ENCODE measurements at places on chromosomes 2 and 18. TPM values are rescaled to one million over a fixed set of nuclear protein-coding genes. Genes with fewer than 3 reads are reported as not detected.

- DNase-seq: no peak
These were observed 257.3 kb downstream of the ATAD2B start for GRCh38 chr2:23669413-23670244.

DNA sequence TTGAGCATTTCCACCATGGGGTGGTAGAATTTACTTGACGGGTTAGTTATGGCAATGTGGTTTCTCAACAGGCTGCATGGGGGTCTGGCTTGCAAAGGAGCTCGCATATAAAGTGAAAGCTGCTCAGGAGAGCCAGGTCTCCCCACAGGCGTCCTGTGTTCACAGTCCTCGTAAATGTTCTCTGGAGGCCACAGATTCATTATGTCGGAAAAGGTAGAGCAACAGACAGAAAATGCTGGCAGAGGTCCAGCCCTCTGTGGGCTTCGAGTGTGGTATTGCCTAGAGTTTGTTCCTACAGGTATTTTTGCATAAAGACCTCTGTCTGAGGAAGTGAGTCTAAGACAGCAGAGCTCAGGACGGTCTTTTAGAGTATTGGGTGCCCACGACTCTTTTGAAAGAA is 96.4 kb downstream of the CDCA7 start:
- DNase-seq: no peak

DNA sequence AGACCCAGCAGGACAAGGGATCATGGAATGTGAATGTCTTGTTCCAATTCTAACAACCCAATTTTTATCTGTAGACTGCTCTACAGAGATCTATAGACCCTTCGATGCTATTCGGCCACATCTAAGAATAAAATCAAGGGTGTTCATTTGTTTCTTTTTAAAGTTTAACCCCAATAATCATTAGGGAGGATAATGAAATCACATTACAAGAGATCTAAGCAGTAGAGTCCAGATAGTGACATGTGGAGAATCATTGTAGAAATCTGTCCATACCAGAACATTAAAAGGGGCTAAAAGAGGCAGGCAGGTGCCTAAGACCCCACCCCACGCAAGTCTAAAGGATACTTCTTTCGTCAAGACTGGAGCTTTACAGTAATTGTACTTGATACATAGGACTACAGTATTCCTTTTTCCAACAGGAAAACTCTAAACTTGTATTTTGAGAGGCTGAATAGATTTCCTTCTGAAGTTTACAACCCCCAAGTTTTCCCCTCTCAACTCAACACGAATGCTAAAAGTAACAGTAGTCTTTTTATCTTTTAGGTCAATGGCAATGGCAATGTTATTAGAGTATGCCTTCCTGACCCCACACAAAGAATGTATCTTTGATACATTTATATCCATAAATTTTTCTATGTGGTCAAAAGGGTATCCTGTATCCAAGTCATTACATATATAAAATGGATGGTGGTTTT is 183.7 kb downstream of the TCF4 start:
- no peak for DNase-seq

GRCh38 chr2:102662833-102663232 is 43.5 kb downstream of the SLC9A2 start:
- DNase-seq: no peak

DNA sequence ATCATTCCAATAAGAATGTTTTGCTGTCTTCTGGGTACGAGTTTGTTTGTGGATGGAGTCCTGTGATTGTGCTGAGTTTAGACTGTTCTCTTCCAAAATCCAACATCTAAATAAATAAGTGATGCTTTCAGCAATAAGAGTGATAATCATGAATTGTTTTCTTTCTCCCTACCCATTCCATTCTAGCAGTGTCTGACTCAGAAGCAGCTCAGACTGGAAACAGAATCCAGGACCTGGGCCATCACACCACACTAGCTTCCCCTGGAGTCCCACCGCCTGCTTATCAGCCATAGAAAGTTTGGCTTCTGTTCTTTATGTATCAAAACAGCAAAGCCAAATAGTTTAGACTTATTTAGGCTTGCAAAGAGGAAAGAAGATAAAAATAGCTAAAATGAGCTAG is 76.4 kb upstream of the CNGA3 start:
- DNase-seq: no peak

DNA sequence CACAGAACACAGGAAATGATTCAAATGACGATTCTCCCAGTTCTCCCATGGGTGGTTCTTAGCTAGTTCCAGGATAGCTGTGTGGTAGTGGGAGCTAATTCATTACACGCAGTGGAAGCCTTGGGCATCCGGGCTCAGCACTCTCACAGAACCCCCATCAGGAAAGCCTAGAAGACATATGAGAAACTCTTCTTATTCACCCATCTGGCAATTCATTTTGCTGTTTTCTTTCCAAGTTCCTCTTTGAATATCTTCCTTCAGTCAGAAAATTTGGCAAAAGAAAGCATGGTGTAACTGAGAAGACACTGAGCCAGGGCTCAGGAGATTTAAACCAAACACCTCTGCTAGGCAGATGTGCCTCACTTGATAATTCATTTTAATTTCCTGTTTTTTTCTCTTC is 85.2 kb upstream of the FN1 start:
- DNase-seq: no peak

Gene ZNF804A
- total RNA-seq: 0.73 TPM

Gene CPLX4
- total RNA-seq: not detected

Gene LYG2
- not detected for total RNA-seq
